Transverse colon (tissue), 4 donors: ENCODE measurements at places on chromosomes 2 and 18. TPM values are rescaled to one million over a fixed set of nuclear protein-coding genes. Genes with fewer than 3 reads are reported as not detected.

- H3K27me3 ChIP-seq: no peaks in the 10 kb centered on the region
- no peak overlapping the region for H3K4me3 ChIP-seq
Observed at GRCh38 chr18:38028946-38029345, 463.3 kb upstream of the CELF4 start.

- H3K27me3 ChIP-seq: no peaks in the 10 kb centered on the region
- no peak overlapping the region for H3K27ac ChIP-seq
- no peaks in the 10 kb centered on the region for H3K4me1 ChIP-seq
- no peaks in the 10 kb centered on the region for H3K36me3 ChIP-seq
- no peak overlapping the region for H3K4me3 ChIP-seq
Observed at GRCh38 chr18:73235491-73235890, 367.7 kb upstream of the NETO1 start.

DNA sequence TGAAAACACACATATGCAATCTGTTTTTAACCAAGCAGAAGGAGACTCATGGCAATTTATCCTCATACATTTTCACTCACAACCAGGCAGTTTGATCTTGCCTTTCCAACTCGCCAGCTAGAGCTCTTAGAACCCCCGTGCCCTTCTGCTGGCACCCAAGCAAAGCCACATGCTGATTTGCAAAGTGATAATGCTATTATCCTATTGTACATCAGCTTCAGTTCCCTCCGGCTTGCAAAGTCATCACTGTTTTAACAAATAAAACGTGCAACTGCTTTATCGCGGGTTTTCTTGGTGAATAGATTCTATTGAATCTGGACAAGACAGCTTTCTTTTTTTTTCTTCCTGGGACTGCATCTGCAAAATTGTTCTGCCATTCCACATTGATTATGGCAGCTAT, 314.6 kb downstream of the LNPK start:
- no peak overlapping the region for H3K4me3 ChIP-seq
- DNase-seq: no peak
- no peak overlapping the region for H3K27ac ChIP-seq
- H3K36me3 ChIP-seq: no peaks in the 10 kb centered on the region
- no peaks in the 10 kb centered on the region for H3K4me1 ChIP-seq

GRCh38 chr2:15299904-15300520, 261.1 kb downstream of the NBAS start:
- H3K27me3 ChIP-seq: no peaks in the 10 kb centered on the region
- no peak for DNase-seq
- H3K27ac ChIP-seq: no peak overlapping the region
- H3K36me3 ChIP-seq: no peaks in the 10 kb centered on the region
- no peaks in the 10 kb centered on the region for H3K4me1 ChIP-seq

ITPRIPL1 gene
- 2.6 TPM for total RNA-seq

RMDN2 gene
- total RNA-seq: 43.7 TPM

ABCB11 gene
- 41.8 TPM for total RNA-seq

DNA sequence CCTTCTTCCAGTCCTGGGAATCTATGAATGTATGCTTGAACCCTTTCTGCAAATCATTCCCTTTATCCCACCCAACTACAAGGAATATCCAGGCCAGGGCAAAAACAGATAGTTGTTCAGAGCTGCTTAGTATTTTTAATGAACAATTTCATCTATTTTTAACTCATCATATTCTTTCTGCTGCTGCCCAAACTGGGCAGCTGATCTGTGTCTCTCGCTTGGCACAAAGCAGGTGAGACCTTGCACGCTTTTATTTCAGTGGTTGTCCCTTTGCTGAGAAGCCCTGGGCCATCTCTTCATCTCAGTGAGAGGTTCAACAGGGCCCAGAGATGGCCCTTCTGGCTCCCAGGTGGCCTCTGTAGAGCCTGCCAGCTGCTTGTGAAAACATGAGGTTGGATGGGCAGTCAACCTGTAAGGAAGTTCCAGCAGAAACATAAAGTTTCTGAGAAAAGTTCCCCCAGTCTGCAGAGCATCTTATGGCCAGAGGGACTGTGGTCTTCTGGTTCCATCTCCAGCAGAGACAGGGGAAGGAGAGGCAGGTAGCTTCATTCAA, 57.5 kb downstream of the MYCN start:
- H3K4me1 ChIP-seq: no peaks in the 10 kb centered on the region
- no peaks in the 10 kb centered on the region for H3K36me3 ChIP-seq
- no peak for DNase-seq
- H3K27me3 ChIP-seq: no peaks in the 10 kb centered on the region
- H3K4me3 ChIP-seq: no peak overlapping the region

GRCh38 chr18:65817178-65817577, 66.4 kb downstream of the CDH7 start:
- no peaks in the 10 kb centered on the region for H3K27me3 ChIP-seq
- H3K36me3 ChIP-seq: no peaks in the 10 kb centered on the region
- H3K27ac ChIP-seq: no peak overlapping the region
- H3K4me1 ChIP-seq: no peaks in the 10 kb centered on the region
- no peak overlapping the region for H3K4me3 ChIP-seq

DNA sequence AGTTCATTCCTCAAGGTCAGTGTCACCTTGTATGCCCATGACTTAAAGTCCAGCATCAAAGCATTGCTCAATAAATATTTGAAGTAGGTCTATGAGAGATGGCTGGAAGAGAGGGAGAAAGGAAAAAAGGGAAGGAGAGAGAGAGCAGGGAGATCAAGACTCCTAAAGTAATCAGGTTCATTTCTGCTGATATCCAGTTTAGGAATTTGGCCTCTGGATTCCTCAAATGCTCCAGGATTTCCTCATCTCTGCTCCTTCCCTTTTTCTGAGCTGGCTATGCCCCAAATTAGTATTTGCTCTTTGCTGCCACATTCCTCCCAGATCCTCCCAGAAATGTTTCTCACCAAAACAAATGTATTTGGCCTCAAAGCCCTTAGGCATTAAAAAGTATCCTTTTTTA, 739.4 kb upstream of the CHAC2 start:
- H3K4me3 ChIP-seq: no peak overlapping the region
- no peak for DNase-seq
- no peaks in the 10 kb centered on the region for H3K4me1 ChIP-seq
- no peaks in the 10 kb centered on the region for H3K27me3 ChIP-seq
- H3K27ac ChIP-seq: no peak overlapping the region
- no peaks in the 10 kb centered on the region for H3K36me3 ChIP-seq

SLC4A5 gene
- total RNA-seq: 5.4 TPM

DNA sequence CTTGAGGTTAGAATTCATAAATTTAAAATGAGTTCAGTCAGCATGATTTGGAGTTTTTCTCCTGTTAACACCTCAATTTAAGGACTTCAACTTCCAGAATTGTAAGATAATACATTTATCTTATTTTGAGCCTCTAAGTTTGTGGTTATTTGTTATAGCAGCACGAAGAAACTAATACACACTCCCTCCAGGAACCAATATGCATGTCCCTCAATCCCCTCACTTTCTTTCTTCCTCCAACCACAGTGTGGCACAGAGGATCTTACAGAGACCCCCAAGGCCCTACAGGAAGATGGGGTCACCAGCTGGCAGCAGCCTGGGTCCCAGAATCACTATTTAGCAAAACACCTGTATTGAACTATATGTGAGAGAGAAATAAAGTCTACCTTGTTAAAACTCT, 242.0 kb downstream of the RAD51AP2 start:
- H3K36me3 ChIP-seq: no peaks in the 10 kb centered on the region
- no peaks in the 10 kb centered on the region for H3K4me1 ChIP-seq
- H3K27ac ChIP-seq: no peak overlapping the region
- no peak for DNase-seq
- H3K27me3 ChIP-seq: no peaks in the 10 kb centered on the region

GALNT14 gene
- total RNA-seq: not detected

DNA sequence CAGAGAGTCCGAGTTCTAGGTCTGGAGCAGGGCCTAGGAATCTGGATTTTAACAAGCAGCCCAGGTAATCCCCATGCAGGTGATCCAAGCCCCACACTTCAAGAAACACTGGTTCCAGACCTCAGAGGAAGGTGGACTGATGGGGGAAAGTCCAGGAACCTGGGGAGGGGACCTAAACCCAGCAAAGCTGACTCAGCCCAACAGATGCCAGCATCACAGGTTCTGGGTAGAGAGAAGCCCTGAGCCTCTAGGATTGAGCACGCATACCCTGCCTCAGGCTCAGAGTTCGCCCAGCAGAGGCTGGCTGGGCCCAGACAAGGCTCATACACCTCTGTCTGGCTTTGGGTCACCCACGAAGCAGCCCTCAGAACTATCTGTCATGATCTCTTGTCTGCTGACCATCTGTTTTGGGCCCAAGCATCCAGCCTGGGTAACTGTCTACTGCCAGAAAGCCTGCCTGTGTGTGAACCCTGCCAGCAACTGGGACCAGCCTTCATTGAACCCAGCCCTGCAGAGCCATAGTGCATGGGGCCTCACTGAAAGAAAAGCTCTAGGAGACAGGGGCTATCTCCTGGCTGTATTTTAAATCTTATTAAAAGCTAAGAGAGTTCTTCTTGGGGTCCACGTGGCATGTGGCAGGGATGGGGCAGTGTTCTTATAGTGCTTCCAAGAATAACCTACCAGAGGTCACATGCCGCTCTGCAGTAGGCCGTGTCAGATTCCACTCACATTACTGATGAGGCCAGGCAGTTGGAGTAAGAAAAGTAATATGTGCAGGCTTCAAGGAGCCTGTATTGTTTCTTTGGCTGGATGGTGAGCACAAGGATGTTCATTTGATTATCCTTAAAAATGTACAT, 7.4 kb downstream of the TMEM127 start:
- H3K36me3 ChIP-seq: peaks cover 24% of the 10 kb centered on the region
- H3K4me1 ChIP-seq: peaks cover 51% of the 10 kb centered on the region
- DNase-seq: no peak
- no peak overlapping the region for H3K4me3 ChIP-seq

PRKCE gene
- total RNA-seq: 11.9 TPM

LIMS4 gene
- 3.4 TPM for total RNA-seq

RBKS gene
- total RNA-seq: 15.1 TPM

- no peak overlapping the region for H3K27ac ChIP-seq
- DNase-seq: no peak
- no peaks in the 10 kb centered on the region for H3K36me3 ChIP-seq
- no peaks in the 10 kb centered on the region for H3K27me3 ChIP-seq
- H3K4me3 ChIP-seq: no peak overlapping the region
- H3K4me1 ChIP-seq: peaks cover 14% of the 10 kb centered on the region
Observed at GRCh38 chr18:36675076-36675475, 153.7 kb downstream of the TPGS2 start.

STON1 gene
- total RNA-seq: 21.4 TPM

RASGRP3 gene
- total RNA-seq: not detected

AMER3 gene
- not detected for total RNA-seq

- H3K27ac ChIP-seq: peak overlapping the region; percentile 84
- peaks cover 78% of the 10 kb centered on the region for H3K27me3 ChIP-seq
- H3K4me1 ChIP-seq: peaks cover 8% of the 10 kb centered on the region
- H3K36me3 ChIP-seq: no peaks in the 10 kb centered on the region
- DNase-seq: peak; percentile 60
- H3K4me3 ChIP-seq: peak overlapping the region; percentile 30
Observed at GRCh38 chr2:136116151-136116812, 1.7 kb downstream of the CXCR4 start.

GRCh38 chr2:113181258-113182051, 7.7 kb downstream of the PSD4 start:
- no peak for DNase-seq
- H3K4me3 ChIP-seq: no peak overlapping the region
- H3K27me3 ChIP-seq: no peaks in the 10 kb centered on the region
- no peaks in the 10 kb centered on the region for H3K36me3 ChIP-seq
- peaks cover 7% of the 10 kb centered on the region for H3K4me1 ChIP-seq

- H3K27ac ChIP-seq: peak within 1 kb of the TSS; percentile 71
- H3K4me1 ChIP-seq: no peaks in the 10 kb centered on the region
- H3K27me3 ChIP-seq: peaks cover 15% of the 10 kb centered on the region
- H3K4me3 ChIP-seq: peak within 1 kb of the TSS; percentile 49
- H3K36me3 ChIP-seq: no peaks in the 10 kb centered on the region
- DNase-seq: peak; percentile 41
Observed at GRCh38 chr2:170770008-170770605, at the start of gene ERICH2. Gene ERICH2, plus strand, starts transcription at chr2:170770378. Its CDS starts 304 bp downstream, at chr2:170770682.

DNA sequence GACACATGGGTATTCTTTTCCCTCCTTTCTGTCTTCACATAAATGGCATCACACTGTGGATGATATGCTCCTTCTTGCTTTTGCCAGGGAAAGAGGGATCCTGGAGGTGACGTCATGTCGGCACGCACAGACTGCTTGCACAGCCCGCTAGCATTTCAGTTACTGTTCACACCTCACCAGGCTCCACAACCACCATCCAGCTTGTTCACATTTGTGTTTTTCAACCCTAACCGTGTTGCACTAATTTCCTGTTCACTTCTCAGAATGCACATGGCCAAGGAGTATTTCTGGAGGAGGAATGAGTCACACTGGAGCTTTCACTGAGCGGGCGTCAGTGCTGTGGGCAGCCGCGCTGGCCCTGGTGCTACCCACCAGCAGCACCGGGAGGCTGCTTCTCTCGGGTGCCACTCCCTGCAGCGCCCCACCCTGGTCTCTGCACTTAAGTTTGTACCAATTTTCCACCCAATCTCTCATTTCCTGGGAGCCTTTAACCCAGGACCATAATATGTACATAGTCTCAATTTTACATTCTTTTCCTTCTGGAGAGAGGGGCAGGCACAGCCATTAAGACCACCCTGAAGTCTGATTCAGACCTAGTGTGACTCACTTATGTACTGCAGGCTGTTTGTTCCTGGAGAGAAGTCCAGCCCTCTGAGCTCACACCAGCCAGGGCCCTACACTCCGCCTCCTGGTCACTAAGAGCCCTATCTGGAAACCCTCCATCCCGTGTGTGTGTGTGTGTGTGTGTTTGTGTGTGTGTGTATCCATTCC, 65.1 kb downstream of the MBP start:
- peak overlapping the region; percentile 60 for H3K27ac ChIP-seq
- no peak overlapping the region for H3K4me3 ChIP-seq
- DNase-seq: peak; percentile 63
- peaks cover 15% of the 10 kb centered on the region for H3K4me1 ChIP-seq

DNA sequence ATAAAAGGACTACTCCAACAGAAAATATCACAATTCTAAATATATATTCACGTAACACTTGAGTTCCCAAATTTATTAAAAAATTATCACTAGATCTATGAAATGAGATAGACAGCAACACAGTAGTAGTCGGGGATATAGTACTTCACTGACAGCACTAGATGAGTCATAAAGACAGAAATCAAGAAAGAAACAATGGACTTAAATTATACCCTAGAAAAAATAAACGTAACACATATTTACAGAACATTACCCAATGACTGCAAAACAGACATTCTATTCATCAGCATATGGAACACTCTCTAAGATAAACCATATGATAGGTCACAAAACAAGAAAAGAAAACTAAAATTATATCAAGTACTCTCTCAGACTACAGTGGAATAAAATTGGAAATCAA, 429.4 kb downstream of the MBD2 start:
- DNase-seq: no peak
- peaks cover 4% of the 10 kb centered on the region for H3K4me1 ChIP-seq
- H3K27ac ChIP-seq: no peak overlapping the region

GRCh38 chr2:24744356-24744755, 48.8 kb downstream of the PTRHD1 start:
- no peak overlapping the region for H3K4me3 ChIP-seq
- no peaks in the 10 kb centered on the region for H3K27me3 ChIP-seq
- H3K36me3 ChIP-seq: no peaks in the 10 kb centered on the region
- H3K4me1 ChIP-seq: no peaks in the 10 kb centered on the region

MROH2A gene
- not detected for total RNA-seq
